ENCODE measurements at places on chromosomes 5 and 9.

- no peak for DNase-seq
Observed at GRCh38 chr9:71353720-71354119, 232.3 kb upstream of the TRPM3 start.

DNA sequence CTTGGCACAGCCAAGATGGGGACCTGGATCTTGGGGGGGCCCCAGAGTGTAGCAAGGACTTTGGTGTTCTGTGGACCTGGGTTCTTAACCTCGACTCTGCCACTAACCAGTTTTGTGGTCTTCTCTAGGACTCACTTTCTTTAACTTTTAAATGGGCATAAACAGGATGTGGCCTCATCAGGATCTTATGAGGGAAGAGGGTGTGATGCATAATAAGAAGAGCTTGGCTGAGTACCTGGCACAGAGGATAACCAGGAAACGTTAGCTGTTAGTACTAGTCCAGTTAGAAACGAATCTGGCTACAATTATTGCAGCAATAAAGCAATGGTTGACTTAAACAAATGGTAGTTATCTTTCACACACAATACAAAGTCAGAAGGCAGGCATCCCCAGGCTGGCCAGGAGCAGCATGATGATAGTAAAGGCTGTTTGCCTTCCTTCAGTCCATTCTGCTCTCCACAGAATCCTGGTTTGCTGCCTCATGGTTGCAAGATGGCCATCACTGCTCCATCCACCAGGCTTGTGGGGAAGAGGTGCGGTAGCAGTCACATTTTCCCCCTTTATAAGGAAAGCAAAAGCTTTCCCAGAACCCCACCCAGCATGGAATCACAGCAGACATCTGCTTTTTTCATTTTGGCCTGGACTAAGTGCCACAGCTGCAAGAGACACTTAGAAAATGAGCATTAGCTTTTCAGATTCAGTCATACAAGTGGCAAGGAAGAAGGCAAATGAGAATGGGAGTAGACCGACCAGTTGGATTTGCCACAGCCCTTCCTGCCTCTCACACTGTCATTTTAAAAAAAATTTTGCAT, 225.0 kb downstream of the AOPEP start:
- DNase-seq: no peak

- no peak for DNase-seq
Observed at GRCh38 chr9:73565833-73566465, 414.3 kb downstream of the ANXA1 start.

DNA sequence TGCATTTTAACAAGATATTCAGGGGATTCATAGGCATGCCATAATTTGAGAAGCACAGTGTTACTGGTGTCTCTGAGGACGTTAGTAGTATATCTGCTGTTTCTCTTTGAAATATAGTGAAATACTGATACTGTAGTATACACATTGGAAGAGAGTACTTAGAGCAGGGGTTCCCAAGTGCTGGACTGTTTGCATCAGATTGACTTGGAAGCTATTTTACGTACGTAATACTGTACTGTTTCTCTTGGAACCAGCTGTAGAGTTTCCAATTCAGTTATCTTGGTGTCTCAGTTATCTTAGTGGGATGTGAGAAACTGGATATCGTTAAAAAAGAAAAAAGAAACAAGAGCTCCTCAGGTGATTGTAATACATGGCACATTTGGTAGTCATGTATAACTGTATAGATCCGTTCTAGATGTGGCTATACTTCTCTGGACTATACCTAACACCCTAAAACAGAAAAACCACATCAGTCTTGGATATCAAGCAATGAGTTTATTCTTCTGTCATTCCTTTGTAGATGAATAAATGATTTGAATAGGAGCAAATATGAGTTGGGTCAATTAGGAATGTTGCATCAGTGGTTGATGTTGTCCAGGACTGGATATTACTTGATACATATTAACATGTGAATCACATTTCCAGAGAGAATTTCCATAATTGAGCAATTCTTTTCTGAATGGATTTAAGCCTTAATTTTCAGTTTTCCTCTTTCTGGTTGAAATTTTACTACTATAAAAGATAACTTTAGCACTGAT, 33.4 kb downstream of the PRRC1 start:
- no peak for DNase-seq

- no peak for DNase-seq
Observed at GRCh38 chr9:137266162-137266527, 11.0 kb downstream of the NELFB start.

- no peak for DNase-seq
Observed at GRCh38 chr5:174362514-174362913, 317.0 kb downstream of the NSG2 start.

DNA sequence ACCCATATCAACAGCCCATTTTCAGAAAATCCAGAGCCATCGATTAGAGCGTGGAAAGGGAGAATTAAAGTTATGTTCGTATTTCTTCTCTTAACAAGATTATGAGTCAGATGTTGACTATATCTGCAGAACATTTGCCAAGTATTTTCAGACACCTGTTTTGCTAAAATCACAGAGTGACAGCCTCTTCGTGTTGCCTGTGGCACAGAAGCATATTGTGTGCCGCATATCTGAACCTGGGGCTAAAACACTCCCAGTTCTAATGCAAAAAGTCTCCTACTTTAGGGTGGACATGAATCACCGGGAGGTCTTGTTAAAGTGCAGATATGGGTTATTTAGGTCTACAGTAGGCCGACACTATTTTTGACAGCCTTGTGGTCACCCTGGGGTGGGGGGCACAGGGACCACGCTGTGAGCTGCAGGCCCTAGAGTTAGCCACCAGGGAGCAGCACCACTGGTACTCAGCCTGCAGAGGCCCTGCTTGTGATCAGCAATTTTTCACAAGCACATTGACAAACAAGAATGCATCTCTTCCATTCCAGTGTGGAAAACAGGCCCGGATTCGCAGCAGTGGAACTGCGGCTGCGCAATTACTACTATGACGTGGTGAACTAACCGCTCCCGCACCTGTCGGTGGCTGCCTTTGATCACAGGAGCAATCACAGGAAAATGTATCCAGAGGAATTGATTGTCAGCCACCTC, 93.5 kb downstream of the SYK start:
- no peak for DNase-seq

GRCh38 chr5:13143630-13144029, 800.9 kb downstream of the DNAH5 start:
- no peak for DNase-seq

DNA sequence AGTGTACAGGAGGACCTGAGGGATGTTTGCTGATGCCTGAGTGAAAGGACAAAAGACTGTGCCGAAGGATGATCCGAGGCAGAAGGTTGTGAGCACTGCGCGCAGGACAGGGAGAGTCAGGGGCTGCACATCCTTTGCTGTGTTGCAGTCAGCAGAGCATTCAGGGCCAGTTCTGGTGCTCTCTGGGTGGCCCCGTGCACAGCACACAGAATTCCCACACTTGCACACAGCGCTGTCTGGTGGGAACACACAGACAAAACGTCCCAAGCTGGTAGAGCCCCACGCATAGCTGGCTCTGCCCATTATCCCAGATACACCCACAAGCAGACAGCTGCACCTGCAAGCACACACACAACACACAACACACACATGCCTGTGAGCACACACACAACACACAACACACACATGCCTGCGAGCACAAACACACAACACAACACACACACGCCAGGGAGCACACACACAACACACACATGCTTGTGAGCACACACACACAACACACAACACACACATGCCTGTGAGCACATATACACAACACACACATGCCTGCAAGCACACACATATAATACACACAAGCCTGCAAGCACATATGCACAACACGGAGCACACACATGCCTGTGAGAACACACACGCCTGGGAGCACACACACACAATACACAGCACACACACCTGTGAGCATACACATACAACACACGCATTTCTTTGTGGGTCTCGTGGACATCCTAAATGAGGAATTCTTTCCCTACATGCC, 74.4 kb downstream of the FGF18 start:
- DNase-seq: no peak

DNA sequence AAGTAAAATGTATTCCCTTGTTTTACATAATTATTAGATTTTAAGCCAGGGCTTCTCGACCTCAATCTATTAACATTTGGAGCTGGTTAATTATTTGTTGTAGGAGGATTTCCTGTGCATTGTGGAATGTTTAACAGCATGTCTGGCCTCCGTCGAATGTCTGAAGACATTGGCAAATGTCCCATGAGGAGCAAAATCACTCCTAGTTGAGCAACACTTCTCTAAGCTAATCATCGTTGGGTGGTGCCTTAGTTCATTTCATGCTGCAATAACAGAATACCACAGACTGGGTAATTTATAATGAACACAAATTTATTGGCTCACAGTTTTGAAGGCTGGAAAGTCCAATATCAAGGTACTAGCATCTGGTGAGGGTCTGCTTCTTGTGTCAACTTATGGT, 13.4 kb upstream of the VPS13A start:
- DNase-seq: no peak

DNA sequence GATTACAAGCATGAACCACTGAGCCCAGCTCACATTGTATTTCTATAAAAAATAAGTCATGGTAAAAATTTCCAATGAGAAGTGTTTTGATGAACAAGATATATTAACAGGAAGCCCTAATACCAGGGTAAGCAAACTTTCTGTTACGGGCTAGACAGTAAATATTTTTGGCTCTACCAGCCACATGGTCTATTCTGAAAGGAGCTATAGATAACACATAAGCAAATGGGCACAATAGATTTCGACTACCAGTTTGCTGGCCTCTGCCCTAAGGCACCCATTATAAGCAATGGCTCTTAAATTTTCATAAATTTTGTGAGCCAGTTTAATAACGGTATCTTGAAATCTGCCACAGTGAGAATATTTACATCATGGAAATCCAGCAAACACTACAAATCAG, 8.1 kb downstream of the UBQLN1 start:
- DNase-seq: no peak

DNA sequence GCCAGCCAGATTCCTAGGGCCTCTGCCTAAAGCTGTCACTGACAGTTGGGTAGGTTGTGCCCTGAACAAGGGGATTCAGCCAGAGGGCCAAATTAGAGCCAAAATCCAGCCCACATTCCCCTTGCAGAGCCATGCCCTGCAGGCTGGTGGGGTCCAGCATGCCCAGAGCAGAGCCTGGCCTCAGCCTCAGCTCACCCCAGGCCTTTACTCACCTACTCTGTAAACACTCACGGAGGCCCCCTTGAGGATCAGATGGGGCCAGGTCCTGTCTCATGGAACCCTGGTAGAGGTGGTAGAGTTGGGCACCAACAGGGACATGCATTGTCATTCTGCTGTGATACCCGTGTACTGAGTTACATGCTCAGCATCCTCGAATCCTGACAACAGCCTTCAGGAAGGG, 74.9 kb downstream of the LMX1B start:
- DNase-seq: no peak

DNA sequence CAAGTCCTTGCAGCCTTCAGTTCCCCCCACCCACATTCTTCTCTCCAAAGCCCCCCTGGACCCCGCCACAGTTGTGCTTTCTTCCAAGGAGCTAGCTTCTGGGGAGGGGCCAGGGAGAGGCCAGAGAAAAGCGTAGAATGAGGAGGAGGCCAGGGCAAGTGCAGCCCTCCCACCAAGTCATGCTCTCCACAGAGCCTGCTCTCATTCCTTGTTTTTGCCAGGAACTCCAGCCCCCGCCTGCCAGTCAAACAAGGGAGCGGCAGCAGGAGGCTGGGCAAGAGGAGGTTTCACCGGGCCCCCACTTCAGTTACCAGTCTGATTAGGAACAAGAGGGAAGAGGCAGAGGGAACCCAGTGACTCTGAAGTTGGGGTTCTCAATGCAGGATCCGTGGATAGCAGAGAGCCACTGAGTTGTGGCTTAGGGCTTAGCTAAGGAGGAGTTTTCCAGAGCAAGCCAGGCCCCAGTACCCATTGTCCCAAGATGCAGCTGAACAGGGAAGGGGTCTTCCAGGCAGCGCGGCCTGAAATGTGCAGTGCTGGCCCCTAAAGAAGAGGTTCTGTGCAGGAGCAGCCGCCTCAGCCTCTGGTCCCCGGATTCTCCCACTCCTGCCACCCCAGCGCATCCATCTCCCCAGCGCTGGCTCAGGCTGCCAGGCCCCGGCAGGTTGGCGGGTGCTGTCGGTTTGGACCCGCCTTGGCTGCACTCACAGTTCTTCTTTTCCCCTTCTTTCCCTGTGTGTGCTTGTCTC, 120.6 kb downstream of the DAB2IP start:
- DNase-seq: no peak

GRCh38 chr9:116282597-116282996, 129.0 kb downstream of the PAPPA start:
- DNase-seq: no peak

GRCh38 chr9:16671591-16672137, 198.8 kb downstream of the BNC2 start:
- no peak for DNase-seq

- no peak for DNase-seq
Observed at GRCh38 chr5:142239394-142240159, 85.2 kb downstream of the SPRY4 start.

All from NCI-H187 treated with DMSO at 0.1 percent for 48 hours (cell line).